ENCODE measurements at places on chromosomes 16 and 17.

GRCh38 chr16:29198231-29198630 lies 208.3 kb downstream of the NPIPB11 start:
- DNase-seq = no peak

DNA sequence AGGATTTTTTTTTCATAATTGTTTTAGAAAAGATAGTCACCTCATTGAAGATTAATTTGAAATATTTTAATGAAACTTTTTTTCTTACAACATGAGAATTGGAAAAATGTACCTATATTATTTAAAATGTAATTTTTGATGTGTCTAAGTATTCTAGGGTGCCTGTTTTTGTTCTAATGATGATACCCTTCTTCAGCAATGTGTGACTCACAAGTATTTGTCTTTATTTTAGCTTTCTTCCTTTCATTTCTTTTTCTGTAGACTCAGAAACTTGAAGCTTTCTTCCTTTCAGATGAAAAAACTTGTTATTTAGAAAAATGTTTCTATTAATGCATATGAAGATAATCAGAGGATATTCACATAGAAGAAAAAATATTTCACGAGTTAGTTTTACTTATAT lies 231.8 kb downstream of the BCAS3 start:
- DNase-seq = no peak

- peak; percentile 98 for DNase-seq
These were observed at the start of gene PRDM7 for GRCh38 chr16:90077240-90077756. Gene PRDM7, minus strand, starts transcription at chr16:90077331. Its CDS starts 1,421 bp downstream, at chr16:90075910.

DNA sequence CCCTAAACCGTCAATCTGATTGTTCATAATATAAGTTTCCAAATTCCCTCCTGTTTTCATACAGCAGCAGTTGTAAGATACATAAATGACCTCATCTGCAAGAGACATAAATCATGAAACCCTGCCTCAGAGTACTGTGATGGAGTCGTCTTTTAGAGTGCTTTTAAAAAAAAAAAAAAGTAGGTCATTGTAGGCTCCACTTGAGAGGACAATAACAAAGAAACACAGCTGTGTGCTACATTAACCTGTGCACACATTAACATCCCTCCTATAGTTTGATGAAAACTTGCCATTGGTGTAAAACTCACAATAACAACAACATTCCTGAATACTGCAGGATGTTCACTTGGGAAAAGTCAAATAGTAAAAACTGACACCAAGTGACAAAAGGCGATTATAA lies 56.5 kb downstream of the XPO6 start:
- DNase-seq = no peak

- no peak for DNase-seq
These were observed 4.2 kb downstream of the DUSP3 start for GRCh38 chr17:43774304-43775250.

- no peak for DNase-seq
These were observed 2.6 kb upstream of the RARA start for GRCh38 chr17:40306395-40306794.

DNA sequence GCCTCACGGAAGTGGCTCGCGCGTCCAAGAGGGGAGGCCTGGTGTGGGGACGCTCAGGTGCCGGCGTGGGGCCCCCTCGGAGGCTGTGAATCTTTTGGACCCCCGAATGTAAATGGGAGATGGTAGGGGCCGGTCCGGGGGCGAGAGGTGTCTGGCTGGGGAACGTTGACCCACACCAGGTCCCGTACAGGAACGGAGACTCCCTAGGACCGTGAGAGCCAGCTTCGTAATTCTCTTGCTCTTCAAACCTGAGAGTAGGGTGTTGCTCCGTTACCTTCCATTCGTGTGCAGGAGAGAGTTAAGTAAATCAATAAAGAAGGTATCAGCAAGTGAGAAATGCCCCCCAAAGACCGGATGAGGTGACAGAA lies 481 bp downstream of the LYRM1 start:
- DNase-seq = no peak

GRCh38 chr17:55420067-55420775 lies 1.4 kb downstream of the MMD start:
- DNase-seq = peak; percentile 14

DNA sequence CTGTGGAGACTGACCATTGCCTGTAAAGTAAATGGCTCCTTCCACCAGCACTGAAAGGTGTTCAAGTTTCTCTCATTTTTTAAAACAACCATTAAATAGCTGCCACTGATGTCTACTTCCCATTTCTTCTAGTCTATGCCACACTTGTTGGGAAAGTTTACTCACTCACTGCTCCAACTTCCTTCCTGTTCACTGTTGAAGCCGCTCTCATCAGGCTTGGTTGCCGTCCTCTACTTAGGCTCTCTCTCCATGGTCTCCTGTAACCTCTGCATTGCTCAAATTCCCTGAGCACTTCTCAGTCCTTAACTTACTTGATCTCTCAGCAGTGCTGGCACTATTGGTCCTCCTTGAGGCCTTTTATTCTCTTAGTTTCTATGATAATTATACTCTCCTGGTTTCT lies 32.4 kb downstream of the SNX11 start:
- no peak for DNase-seq

- no peak for DNase-seq
These were observed 55.2 kb upstream of the ERN1 start for GRCh38 chr17:64185101-64185500.

- DNase-seq = peak; percentile 44
These were observed 28.7 kb downstream of the MPG start for GRCh38 chr16:106623-107324.

DNA sequence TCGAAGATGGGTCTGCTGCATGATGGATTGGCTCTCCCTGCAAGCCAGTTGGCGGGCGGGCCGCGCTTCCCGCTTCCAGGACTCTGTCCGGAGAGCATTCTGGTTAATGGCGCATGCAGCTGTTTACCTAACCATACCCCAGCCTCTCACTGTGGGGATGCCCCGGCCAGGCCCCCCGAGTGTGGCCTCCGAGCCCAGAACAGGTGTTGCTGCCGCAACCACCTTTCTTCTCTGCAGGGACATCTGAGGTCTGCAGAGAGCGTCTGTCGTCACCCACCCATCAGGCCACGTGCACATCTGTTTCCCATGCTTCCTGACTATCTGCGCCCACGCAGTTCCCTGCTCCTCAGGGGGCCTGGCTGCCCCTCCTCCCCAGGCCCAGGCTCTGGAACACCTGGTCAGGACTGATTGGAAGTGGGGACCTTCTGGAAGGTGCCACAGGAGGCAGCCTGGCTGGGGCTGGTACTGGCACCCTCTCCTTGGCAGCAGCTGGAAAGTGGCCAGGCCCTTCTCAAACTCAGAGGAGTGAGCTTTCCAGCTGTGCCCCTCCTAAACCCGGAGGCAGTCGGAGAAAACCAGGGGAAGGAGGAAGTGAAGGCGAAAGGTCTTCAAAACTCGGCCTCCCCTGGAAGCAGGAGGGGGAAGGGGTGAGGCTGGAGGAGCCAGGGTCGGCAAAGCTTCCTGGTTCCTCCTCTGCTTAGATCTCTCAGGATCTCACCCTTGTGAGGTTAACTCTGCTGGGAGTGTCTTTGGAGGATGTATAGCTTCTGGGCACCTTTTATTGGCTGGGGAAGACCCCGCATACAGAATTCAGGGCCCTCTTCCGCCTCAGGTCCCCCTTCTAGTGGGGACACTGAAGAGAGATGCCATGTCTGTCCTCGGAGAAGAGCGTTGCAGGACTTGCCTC lies 64.5 kb upstream of the CIBAR2 start:
- DNase-seq = no peak

GRCh38 chr16:66960270-66960669 lies 796 bp upstream of the CES3 start:
- DNase-seq = no peak

DNA sequence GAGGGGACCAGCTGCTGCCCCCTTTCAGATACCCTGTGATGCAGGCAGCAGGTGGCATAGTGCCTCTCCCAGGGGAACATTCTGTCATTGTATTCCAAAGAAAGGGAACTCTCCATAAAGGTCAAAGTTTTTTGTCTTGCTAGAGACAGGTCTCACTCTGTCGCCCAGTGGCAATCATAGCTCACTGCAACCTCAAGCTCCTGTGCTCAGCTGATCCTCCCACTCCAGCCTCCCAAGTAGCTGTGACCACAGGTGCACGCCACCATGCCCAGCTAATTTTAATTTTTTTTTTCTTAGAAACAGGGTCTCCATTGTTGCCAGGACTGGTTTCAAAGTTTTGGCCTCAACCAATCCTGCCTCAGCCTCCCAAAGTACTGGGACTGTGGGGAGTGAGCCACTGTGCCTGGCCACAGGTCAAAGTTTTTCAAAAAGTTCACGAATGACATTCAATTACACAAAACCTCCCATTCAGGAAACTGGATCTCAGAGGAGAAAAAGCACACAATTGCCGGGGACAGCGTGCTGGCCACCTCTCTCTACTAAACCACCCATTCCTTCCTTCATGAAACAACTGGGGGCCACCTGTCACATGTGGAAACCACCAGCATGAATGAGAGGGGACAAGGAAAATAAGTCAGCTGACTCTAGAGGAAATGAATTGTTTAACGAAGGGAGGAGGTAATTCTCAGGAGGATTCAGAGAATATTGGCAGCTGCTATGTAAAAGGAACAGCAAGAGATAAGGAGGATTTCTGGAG lies 80.0 kb downstream of the MARCHF10 start:
- DNase-seq = no peak

GRCh38 chr17:43814714-43815113 lies 18.2 kb downstream of the MPP3 start:
- DNase-seq = no peak

- no peak for DNase-seq
These were observed 30.7 kb downstream of the HIC1 start for GRCh38 chr17:2085648-2085949.

GRCh38 chr17:2695243-2695960 lies 16.2 kb downstream of the CLUH start:
- DNase-seq = no peak

DNA sequence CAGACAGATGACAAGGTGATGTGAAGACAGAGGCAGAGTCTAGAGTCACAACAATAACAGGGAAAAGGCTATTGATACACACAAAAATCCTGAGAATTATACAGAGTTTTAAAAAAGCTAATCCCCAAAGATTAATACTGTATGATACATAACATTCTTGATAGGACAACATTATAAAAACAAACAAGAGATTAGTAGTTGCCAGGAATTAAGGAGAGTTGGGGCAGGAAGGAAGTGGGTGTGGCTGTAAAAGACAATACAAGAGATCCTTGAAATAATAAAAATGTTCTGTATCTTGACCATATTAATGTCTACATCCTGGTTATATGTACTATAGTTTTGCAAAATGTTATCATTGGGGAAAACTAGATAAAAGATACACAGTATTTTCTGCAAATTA lies 309.5 kb upstream of the PMFBP1 start:
- DNase-seq = no peak

- no peak for DNase-seq
These were observed 14.2 kb downstream of the PIMREG start for GRCh38 chr17:6458460-6458950.

GRCh38 chr16:9660898-9661297 lies 521.3 kb downstream of the GRIN2A start:
- DNase-seq = no peak

DNA sequence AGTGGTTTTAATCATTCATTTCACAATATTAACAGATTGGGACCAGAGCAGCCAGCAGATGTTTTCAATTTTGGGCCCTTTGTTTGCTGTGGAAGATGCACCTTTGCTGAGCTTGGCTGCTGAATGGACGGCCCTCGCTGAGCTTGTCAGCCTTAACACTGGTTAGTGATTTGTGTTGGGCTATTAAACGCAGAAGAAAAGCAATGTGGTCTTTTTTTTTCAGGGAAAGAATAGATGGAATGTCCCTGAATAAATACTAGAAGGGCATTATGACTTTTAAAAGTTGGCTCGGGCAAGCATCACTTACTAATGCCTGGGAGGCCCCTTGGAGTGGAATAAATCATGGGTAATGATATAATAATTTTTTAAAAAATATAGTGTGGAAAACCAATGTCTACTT lies 297.0 kb downstream of the MAP2K6 start:
- no peak for DNase-seq

GRCh38 chr16:49884033-49885015 lies 28.4 kb upstream of the ZNF423 start:
- no peak for DNase-seq

- no peak for DNase-seq
These were observed 36.4 kb upstream of the TMEM97 start for GRCh38 chr17:28282596-28282995.

- DNase-seq = no peak
These were observed 10.8 kb upstream of the GP1BA start for GRCh38 chr17:4921320-4921719.

- no peak for DNase-seq
These were observed at the start of gene EFCAB5 for GRCh38 chr17:29941334-29941733. Gene EFCAB5, plus strand, starts transcription at chr17:29941634. Its CDS starts 163 bp downstream, at chr17:29941797.

DNA sequence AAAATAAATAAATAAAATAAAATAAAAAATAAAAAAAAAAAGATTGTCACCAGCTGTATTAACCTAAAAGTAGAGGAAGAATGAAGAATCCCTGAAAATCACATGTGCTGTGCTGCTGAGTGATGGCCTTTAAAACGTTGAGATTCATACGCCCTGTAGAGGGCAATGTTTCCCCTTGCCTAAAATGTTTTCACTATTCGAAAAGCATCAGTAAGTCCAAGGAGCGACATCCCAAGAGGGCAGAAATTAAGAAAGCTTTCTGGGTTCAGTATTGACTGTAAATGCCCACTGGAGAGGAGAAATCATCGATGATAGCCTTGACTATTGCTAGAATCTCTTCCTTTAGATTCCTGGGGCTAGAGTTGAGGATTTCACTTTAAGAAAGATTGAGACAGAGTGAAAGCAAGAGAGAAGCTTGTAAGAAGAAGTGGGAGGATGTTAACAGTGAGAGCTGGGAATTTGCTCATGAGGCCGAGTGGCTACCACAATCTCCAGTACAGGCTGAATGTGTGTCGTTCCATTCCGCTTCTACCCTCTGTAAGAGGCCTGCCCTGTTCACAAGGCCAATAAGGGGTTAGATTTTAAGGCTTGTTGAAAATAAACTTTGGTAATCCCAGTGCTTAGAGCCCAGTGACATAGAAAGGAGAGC lies 170.8 kb upstream of the FAM20A start:
- DNase-seq = no peak

GRCh38 chr16:15052747-15053476 lies 3.0 kb downstream of the NTAN1 start:
- DNase-seq = no peak

- DNase-seq = no peak
These were observed 157.5 kb downstream of the ZNF423 start for GRCh38 chr16:49698453-49698815.

GRCh38 chr16:69105501-69106361 lies at the start of gene HAS3:
Gene HAS3, plus strand, starts transcription at chr16:69105653. Its CDS starts 3,743 bp downstream, at chr16:69109396.
- DNase-seq = peak; percentile 22
